Chondrocyte (in vitro differentiated cells): ENCODE measurements at places on chromosomes 16 and 17. TPM values are rescaled to one million over a fixed set of nuclear protein-coding genes. Genes with fewer than 3 reads are reported as not detected.
A peak's percentile ranks its signal among the peaks of the same experiment; 100 is the strongest.

The SMIM5 gene
- total RNA-seq = 0.23 to 0.29 TPM in 2 of 3 replicates, not detected in the other

The PRCD gene
- 0.55 to 1.0 TPM (median 0.92 TPM) in 3 replicates for total RNA-seq

- H3K27ac ChIP-seq = no peak overlapping the region
- no peak for DNase-seq
- peaks cover 21% of the 10 kb centered on the region for H3K36me3 ChIP-seq
These were observed 11.9 kb downstream of the ITFG1 start for GRCh38 chr16:47448830-47449575.

DNA sequence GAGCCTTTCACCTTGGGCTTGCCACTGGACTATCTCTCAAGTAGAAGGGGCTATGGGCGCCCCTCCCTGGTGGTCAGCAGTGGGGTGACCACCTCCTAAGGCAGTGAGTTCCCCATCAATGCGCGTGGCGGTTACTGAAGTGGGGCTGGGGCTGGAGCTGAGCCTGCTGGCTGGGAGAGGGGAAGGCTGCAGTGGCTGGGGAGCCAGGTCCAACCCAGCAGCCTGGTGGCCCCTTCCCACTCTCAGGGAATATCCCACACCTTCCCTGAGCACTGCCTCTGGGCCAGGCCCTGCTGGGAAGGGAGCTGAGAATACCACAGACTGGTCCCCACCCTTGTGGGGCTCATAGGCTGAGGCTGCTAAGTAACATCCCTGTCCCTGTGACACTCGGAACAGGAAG lies 19.8 kb upstream of the MPRIP start:
- H3K36me3 ChIP-seq = no peaks in the 10 kb centered on the region
- no peak overlapping the region for H3K27ac ChIP-seq
- peak; percentile 72 for DNase-seq

- no peak overlapping the region for H3K4me3 ChIP-seq
- no peaks in the 10 kb centered on the region for H3K4me1 ChIP-seq
- no peaks in the 10 kb centered on the region for H3K27me3 ChIP-seq
- DNase-seq = peak; percentile 72
- H3K27ac ChIP-seq = no peak overlapping the region
These were observed 24.4 kb upstream of the PHKG2 start for GRCh38 chr16:30723725-30724355.

The KIF18B gene
- 3.9 to 7.7 TPM (median 5.2 TPM) in 3 replicates for total RNA-seq

DNA sequence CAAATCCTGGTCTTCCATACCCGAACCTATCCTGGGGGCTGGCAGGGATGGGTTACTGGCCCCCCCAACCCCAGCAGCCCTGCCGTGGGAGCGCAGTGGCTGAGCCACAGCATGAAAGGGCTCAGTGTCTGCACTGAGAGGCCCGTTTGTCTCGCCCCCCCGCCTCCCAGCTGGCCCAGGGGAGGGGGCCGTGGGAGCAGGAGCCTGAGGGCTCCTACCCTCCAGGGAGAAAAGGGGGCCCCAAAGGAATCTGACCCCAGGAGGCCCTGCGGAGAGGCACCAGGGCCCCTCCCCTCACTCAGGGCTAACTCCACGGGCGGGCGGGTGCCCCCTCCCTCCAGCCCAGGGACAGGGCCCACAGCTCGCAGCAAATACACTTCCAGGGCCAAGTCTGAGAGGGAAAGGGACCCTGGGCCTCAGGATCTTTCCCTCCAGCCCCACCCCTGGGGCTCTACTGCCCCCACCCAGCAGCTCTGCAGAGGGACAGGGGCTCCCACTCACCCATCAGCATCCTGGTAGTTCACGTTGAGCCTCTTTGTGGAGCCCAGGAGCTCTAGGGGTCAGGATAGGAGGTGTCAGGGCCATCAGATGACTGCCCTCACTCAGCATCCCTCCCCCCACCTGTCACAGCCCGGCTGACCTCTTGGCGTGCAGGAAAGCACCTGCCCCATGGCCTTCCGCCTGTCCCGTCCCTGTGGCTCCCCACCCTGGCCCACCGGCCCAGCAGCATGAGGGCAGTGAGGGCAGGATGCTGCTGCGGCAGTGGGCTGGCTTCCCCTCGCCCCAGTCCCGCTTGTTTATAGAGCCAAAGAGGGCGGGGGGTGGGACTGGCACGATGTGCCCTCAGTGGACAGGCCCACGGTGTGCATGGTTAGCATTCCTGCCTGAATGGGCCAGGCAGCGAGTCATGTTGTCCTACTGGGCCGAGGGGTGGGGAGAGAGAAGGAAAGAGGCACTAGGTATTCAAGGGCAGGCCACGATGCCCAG lies 7.3 kb downstream of the CASKIN2 start:
- H3K36me3 ChIP-seq = peaks cover 7% of the 10 kb centered on the region
- no peak overlapping the region for H3K27ac ChIP-seq
- no peaks in the 10 kb centered on the region for H3K27me3 ChIP-seq
- H3K4me3 ChIP-seq = no peak overlapping the region

GRCh38 chr16:27424772-27425498 lies 23.0 kb downstream of the IL21R start:
- no peak overlapping the region for H3K4me3 ChIP-seq
- no peak overlapping the region for H3K27ac ChIP-seq
- no peaks in the 10 kb centered on the region for H3K27me3 ChIP-seq
- H3K36me3 ChIP-seq = peaks cover 11% of the 10 kb centered on the region
- H3K4me1 ChIP-seq = peaks cover 8% of the 10 kb centered on the region
- no peak for DNase-seq

DNA sequence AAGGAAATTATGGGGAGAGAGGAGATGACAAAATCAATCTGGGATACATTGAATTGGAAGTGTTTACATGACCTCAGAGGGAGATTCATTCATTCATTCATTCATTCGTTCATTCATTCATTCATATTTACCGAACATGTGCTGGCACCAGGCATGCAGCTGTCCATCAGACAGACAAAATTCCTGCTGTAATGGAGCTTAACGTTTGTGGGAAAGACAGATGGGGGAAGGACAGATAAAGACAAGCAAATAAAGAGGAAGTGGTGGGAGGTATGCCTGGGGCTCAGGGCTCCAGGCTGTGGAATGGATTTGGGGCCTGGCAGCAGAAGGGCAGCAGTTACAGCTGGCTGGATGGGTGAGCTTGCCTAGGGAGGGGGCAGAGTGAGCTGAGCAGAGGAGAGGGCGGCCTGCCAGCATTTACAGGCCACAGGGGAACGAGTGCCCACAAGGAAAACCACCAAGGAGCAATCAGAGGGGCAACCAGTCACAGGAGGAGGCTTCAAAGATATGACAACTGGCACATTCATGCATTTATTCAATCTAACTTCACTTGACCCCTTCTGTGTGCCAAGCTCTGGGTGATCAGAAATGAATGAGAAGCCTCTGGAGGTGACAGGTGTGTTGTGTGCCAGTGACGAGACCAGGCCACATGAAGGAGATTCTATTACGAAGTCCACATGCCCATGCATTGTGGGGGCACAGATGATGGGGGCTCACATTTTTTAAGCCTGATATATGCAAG lies 48.5 kb downstream of the ARHGAP27 start:
- H3K4me1 ChIP-seq = peaks cover 15% of the 10 kb centered on the region
- peaks cover 10% of the 10 kb centered on the region for H3K27me3 ChIP-seq
- no peak overlapping the region for H3K27ac ChIP-seq
- no peak for DNase-seq
- H3K36me3 ChIP-seq = no peaks in the 10 kb centered on the region

The GUCY2D gene
- not detected in 3 replicates for total RNA-seq

GRCh38 chr17:4344926-4345325 lies 21.5 kb downstream of the UBE2G1 start:
- H3K27me3 ChIP-seq = no peaks in the 10 kb centered on the region
- peaks cover 21% of the 10 kb centered on the region for H3K4me1 ChIP-seq
- H3K4me3 ChIP-seq = no peak overlapping the region

- no peak overlapping the region for H3K4me3 ChIP-seq
- H3K27ac ChIP-seq = no peak overlapping the region
- peaks cover 1% of the 10 kb centered on the region for H3K4me1 ChIP-seq
- H3K36me3 ChIP-seq = no peaks in the 10 kb centered on the region
- no peak for DNase-seq
These were observed 23.8 kb downstream of the PDILT start for GRCh38 chr16:20380782-20381181.

DNA sequence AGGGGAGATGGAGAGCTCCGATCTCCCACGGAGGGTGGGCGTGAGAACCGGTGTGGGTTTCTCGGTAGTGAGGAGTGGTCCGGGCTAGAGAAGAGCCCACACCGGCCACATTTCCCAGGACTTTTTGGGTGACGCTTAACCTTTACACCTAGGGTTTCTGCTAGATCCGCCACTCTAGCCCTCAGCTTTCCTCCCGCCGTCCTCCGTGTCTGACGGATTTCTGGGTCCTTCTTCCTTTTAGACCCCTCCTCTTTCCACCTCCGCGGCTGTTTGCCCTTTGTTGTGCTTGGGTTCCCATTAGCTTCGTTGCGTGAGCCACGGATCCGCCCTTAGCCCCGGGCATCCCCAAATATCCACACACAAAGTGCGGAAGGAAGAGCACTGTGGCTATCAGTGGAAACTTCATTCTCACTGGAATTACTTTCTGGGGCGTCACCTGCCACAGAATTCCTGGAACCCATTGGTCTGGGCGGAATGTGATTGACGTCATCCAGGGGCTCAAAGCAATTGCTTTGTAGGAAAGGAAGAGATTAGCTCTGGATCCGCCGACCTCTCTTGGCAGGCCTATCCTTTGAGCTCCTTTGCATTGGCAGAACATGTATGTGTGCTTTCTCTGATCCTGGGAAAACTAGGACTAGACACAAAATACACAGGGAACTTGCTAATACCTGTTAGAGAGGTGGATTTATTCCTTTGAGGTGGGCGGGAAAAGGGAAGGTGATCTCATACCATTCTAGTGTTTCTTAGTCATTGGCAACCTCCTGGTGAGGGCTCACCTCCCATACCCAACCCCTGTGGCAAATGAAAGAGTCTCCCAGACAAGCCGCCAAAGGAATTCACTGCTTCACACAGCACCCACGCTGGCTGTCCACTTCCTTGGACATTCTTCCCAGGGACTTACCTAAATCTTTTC lies 654 bp downstream of the TNFAIP1 start:
- peaks cover 58% of the 10 kb centered on the region for H3K4me1 ChIP-seq
- H3K27me3 ChIP-seq = no peaks in the 10 kb centered on the region
- peak overlapping the region; percentile 99 for H3K27ac ChIP-seq
- no peak for DNase-seq
- H3K36me3 ChIP-seq = peaks cover 13% of the 10 kb centered on the region

GRCh38 chr17:66423056-66423955 lies 120.9 kb downstream of the PRKCA start:
- no peak overlapping the region for H3K4me3 ChIP-seq
- no peaks in the 10 kb centered on the region for H3K27me3 ChIP-seq
- H3K4me1 ChIP-seq = peaks cover 44% of the 10 kb centered on the region
- peaks cover 2% of the 10 kb centered on the region for H3K36me3 ChIP-seq

DNA sequence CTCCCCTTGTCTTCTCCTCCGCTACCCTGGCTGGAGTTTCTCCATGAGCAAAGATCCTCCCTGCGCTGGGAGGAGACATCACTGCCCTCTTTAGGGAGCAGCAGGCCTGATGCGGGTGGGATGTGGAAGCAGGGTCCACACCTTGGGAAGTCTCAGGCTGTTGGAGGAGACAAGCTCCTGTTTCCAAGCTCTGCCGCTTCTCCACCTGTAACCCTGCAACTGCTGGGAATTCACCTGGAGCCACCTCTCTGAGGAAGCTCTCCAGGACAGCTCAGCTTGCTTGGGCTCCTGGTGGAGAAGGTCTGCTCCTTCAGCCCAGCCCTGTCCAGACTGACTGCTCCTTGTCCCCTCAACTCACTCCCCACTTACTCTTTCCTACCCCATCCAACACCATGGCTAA lies 14.8 kb upstream of the C17orf107 start:
- H3K4me1 ChIP-seq = no peaks in the 10 kb centered on the region
- H3K27me3 ChIP-seq = no peaks in the 10 kb centered on the region
- H3K27ac ChIP-seq = no peak overlapping the region
- peaks cover 18% of the 10 kb centered on the region for H3K36me3 ChIP-seq

DNA sequence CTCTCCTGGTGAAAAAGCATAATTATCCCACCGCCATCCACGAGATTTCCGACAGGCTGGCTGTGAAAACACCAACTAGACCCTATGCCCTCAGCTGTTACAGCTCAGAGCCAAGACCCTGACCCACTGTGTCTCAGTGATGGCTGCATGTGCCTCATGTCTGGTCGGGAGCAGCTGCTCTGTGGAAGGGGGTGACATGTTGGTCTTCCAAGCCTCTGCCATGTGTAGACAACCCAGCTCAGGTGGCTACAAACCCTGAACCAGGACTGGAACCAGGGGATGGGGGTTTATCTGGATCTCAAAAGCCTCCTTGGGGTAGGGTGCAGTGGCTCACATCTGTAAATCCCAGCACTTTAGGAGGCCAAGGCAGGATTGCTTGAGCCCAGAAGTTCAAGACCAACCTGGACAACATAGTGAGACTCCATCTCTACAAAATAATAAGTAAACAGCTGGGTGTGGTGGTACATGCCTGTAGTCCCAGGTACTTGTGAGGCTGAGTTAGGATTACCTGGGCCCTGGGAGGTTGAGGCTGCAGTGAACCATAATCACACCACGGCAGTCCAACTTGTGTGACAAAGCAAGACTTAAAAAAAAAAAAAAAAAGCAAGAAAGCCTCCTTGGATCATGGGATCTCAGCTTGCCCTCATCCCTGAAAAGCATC lies 220.3 kb downstream of the CPPED1 start:
- H3K4me3 ChIP-seq = no peak overlapping the region
- no peaks in the 10 kb centered on the region for H3K4me1 ChIP-seq
- no peak for DNase-seq
- no peaks in the 10 kb centered on the region for H3K36me3 ChIP-seq
- no peak overlapping the region for H3K27ac ChIP-seq

DNA sequence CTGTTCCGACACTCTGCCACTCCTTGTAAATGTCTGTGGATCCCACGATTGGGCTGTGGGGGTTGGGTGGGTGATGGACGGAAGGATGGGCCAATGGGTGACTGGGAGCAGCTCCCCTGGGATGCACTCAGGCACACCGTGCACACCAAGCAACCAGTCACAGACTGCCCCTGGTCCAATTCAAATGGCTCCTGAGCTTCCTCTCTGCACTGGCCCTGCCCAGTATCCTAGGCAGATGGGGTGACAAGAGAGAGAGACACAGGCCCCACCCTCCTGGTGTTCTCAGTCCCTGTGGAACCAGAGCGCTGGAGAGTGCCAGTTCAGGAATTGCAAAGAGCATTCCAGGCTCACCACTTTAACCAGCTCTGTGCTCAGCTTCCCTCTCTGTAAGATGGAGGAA lies 32.8 kb downstream of the BEAN1 start:
- H3K36me3 ChIP-seq = no peaks in the 10 kb centered on the region
- no peak overlapping the region for H3K27ac ChIP-seq
- H3K27me3 ChIP-seq = peaks cover 31% of the 10 kb centered on the region
- H3K4me3 ChIP-seq = no peak overlapping the region
- no peak for DNase-seq
- peaks cover 5% of the 10 kb centered on the region for H3K4me1 ChIP-seq

The CLUH gene
- total RNA-seq = 30.8 to 36.6 TPM (median 36.0 TPM) in 3 replicates
